NCI-H2227 treated with DMSO at 0.1 percent for 48 hours (cell line): ENCODE measurements at places on chromosomes 16 and 17.

- no peak for DNase-seq
Observed at GRCh38 chr17:32504166-32504990, 17.6 kb downstream of the CDK5R1 start.

DNA sequence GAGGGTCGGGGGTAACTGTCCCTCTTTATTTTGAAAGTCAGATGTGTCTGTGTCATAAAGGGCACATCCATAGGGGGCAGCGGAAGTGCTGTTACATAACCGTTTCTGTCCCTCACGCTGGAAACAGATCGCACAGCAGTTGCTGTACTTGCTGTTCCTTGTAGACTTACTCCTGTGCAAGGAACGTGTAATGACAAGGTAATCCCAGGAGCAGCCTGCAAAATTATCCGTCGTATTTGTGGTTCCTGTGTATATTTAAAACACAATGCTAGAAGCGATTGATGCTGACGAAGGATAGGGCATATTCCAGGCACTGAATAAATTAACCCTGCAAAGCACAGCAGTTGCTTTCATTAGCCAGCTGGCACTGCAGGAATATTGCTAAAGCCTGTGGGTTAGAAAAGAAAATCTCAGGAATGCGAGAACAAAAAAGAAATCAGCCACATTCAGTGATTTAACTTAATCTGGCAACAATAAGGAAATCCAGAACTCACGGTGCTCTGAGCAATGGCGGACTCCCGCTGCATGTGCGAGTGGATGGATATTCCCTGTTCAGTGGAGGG is 76.2 kb downstream of the SPECC1 start:
- no peak for DNase-seq

DNA sequence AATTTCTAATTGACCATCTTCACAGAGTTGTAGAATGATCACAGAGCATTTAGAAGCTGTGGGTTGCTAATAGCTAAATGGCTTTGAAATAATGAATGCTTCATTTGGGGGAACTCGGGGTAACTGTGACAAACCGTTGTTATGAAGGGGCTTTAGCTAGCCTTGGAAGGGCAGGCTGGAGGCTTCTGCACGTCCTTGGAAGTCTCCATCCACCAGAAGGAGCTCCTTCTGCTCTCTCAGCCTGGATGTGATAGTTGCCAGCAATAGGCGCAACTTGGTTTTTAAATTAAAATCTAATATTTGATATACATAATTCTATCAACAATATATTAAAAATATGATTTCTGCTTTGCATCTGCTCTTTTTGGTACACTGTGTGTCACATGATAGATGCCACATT is 200.5 kb downstream of the RPTOR start:
- no peak for DNase-seq

- no peak for DNase-seq
Observed at GRCh38 chr16:24849641-24850040, 3.9 kb downstream of the SLC5A11 start.

DNA sequence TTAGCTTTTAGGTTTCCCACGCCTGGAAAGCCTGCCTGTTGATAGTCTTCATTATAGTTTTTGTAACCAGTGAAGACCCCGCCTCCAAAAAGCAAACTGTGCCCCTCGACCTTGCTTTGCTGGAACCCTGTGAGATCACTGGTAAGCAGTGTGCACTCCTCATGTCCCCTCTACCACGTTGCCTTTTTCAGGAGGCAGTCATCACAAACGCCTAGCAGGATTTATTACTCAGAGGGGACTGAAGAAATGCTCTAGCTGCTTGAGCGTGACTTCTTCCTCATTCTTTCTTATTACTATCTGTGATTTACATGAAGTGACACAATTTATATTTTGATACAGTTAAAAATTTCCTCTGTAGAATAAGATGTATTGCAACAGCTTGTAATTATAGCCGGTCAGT is 6.5 kb upstream of the KRTAP3-1 start:
- no peak for DNase-seq

- no peak for DNase-seq
Observed at GRCh38 chr17:80452173-80452915, 24.1 kb downstream of the NPTX1 start.

DNA sequence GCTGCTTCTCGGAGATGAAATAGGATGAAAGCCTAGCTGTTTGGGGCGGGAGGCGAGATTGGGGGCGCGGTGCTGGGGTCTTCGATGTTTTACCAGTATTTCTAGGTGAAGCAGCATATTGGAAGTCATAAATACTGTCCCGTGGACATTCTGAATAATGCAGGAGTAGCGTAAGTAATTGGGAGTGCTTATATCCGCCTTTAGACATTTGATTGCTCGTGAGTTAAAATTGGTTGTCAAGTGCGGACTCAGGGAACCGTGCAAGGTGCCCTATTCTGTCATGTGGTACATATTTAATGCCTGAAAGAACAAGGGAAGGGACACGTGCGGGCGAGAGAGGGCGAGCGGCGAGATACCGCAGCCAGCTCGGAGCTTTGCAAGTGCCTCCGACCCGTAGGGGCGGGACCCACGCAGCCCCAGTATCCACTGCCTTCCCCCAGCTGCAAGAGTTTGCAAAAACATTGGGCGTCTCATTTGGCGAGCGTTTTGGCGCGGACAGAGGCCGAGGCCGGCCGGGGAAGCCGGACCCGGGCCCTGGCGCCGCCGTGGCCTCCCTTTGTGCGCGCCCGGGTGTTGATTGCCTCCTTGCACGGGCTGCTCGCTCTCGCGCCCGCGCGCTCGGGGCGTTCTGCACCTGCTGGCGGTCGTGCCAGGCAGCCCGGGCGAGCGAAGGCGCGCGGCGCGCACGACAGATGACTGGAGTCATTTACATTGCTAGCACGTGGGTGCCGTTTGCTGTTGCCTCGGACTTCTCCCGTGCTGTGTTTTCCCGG is 849.8 kb upstream of the RBFOX1 start:
- peak; percentile 92 for DNase-seq

DNA sequence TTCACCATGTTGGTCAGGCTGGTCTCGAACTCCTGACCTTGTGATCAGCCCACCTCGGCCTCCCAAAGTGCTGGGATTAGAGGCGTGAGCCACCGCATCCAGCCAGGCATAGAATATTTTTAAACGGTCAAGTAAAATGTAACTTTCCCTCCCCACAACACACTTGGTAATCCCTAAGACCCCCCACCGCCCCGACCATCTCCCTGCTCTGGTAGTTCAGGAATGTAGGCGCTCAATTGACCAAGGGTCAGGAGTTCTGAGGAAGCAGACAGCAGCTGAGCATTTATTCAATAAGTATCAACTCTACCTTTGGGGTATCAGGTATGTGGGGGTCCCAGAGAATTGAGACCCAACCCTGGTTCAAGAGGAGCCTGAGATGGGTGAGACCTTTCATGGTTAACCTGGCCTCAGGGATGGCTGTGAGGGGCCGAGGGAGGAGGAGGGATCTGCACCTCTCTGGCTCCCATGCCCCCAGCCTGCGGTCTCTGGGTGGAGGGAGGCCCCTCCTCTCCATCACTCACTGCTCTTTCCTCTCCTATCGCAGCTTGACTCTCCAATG is 48.4 kb upstream of the TOB1 start:
- no peak for DNase-seq

GRCh38 chr17:7023576-7024401 is 939 bp downstream of the BCL6B start:
- no peak for DNase-seq

GRCh38 chr16:49817754-49818507 is 38.0 kb downstream of the ZNF423 start:
- no peak for DNase-seq

GRCh38 chr16:69406780-69407331 is 17.6 kb upstream of the CYB5B start:
- DNase-seq, result no peak
